ENCODE measurements at places on chromosomes 7 and 10.

DNA sequence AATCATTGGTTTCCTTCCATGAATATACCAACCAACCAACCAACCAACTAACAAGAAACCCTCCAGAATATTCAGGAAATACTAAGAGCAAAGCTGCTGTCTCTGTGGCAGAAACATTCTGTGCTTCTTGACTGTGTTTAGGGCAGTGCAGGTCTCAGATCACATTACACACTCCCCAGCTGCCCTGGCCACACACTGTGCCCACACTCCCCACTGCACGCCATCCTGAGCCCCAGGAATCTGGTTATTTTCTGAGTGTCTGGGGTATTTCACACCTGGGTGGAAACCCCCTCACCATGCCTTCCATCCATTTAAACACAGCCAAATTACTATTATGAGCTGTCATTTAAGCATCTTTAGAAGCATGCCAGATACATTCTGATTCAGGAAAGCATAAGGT lies 183.7 kb upstream of the ANK3 start:
- DNase-seq = no peak

- DNase-seq = no peak
These were observed 3.2 kb downstream of the ITPRIP start for GRCh38 chr10:104334965-104335650.

DNA sequence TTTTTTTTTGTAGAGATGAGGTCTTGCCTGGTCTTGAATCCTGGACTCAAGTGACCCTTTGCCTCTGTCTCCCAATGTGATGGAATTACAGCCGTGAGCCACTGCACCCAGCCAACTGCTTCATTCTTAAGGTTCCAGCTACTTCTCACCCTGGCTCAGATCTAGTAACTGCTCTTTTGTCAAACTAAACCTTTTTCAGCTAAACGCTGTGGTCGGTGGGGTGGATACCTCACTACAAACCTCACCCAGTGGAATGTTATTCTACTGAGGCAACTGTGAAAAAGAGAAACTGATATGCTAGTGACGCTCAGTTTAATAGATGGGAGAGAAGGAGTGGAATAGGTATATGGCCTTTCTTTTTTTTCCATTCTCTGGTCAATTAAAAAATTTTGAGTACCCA lies 1.7 kb upstream of the MRLN start:
- DNase-seq = no peak

GRCh38 chr7:128035712-128036111 lies 4.5 kb upstream of the LRRC4 start:
- peak; percentile 25 for DNase-seq

- no peak for DNase-seq
These were observed 140.5 kb downstream of the CAMK1D start for GRCh38 chr10:12489806-12490205.

- peak; percentile 41 for DNase-seq
These were observed 282.1 kb downstream of the KCND2 start for GRCh38 chr7:120554960-120555571.

GRCh38 chr7:123846217-123846891 lies 1.4 kb downstream of the HYAL4 start:
- no peak for DNase-seq

- no peak for DNase-seq
These were observed 132.6 kb upstream of the NAMPT start for GRCh38 chr7:106417273-106417902.

DNA sequence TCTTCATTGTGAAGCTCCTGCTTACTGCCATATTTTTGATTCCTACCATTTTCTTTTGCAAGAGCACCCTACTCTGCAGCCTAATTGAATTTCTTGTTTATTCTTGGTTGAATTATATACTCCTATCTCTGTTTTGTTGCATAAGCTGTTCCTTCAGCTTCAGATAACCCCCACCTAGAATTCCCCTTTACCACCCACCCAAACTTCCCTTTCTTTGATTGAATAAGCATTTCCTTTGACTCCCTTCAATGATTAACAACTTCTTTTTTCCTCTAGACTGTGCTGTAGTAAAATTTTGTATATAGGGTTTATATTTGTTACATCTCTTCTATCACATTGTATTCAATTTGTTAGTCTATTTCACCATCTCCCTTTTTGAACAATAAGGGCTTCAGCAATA lies 168.1 kb downstream of the GPR37 start:
- DNase-seq = no peak

DNA sequence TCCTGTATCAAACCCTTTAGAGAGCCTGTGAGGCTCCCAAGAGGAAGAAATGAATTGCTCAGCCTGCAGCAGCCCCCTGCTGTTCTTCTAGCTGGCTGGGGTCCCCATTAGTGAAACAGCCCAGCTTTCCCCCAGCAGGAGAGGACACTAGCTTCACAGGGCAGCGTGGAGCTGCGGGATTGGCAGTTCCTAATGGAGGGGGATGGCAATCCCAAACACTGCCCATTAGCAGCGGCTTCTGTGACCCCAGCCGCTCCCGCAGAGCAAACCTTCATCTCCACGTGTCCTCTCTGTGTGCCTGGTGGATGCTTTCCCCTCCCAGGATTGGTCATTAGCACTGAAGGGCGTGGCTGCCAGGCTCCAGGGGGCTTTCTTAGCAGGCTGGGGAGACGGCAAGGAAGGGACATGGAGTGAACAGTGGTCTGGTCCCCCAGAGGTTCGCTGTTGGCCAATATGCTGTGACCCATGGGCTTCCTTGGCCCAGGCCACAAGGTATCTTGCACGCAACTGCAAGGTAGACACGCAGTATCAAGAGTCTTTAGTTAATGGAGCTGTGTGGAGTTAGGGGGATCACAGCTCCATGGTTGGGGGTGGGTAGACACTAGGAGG lies 322.5 kb upstream of the ZMIZ1 start:
- no peak for DNase-seq

DNA sequence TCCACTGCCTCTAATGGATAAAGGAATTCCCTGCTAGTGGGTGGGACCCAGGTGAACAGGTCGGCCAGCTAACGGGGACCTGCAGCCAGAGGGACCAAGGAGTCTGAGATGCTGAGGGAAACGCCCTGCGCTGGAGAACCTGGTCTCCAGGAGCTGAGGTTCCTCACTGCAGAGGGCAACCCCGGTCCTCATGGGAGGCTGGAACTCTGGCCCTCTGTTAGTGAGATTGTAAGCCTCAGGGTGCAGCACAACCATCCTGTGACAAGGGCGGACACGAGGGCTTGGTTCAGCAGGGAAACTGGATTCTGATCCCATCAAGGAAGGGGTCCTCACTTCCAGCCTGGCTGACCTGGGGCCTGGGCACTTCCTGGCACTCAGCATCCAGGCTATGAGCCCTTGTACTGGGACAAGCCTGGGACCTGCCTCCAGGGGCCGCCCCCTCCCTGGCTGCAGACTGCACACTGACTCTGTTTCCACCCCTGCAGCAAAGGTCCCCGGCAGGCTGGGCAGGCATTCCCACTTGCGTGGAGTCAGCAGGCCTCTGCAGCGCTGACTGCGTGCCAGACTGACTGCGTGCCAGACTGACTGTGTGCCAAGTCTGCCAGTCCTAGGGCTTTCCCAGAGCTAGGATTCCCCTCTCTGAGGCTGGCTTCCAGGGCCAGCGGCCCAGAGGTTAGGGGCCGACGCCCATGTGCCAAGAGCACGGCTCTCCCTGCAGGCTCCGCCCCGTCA lies 143.2 kb downstream of the MAPK8 start:
- DNase-seq = peak; percentile 12

- DNase-seq = peak; percentile 52
These were observed 40.5 kb downstream of the PRSS2 start for GRCh38 chr7:142811154-142811737.

GRCh38 chr7:85508642-85509410 lies 322.0 kb upstream of the SEMA3D start:
- DNase-seq = peak; percentile 72

- DNase-seq = no peak
These were observed 566.5 kb downstream of the DNAJB6 start for GRCh38 chr7:157903296-157903695.

DNA sequence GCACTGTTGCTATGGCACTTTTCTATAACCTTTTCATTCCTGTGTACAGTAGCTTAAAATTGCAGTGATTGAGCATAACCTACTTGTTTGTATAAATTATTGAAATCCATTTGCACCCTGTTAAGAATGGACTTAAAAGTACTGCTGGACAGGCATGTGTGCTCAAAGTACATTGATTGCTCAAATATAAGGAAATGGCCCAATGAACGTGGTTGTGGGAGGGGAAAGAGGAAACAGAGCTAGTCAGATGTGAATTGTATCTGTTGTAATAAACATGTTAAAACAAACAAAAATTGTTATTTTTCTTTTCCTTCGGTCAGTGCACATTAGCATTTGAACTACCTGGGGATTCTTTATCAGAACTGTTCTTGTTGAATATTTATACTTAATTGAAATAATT lies 57.1 kb upstream of the BAMBI start:
- DNase-seq = no peak

DNA sequence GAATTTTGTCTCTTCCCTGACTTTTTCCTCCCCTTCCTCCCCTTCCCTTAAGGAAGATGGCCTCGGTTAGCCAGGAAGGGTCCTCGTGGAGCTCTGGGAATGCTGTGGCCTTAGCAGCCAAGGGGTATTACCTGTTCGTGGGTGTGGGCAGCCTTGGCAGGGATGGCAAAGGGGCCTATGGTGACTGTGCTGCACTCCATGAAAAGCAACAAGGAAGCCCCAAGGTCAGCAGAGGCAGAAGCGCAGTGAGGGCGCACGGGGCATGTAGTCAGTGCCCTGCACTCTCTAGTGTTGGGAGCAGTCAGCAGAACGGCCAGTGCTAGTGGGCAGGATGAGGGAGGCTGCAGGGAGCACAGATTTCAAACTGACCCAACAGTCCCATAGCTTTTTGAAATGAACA lies 191.8 kb downstream of the ADARB2 start:
- no peak for DNase-seq

DNA sequence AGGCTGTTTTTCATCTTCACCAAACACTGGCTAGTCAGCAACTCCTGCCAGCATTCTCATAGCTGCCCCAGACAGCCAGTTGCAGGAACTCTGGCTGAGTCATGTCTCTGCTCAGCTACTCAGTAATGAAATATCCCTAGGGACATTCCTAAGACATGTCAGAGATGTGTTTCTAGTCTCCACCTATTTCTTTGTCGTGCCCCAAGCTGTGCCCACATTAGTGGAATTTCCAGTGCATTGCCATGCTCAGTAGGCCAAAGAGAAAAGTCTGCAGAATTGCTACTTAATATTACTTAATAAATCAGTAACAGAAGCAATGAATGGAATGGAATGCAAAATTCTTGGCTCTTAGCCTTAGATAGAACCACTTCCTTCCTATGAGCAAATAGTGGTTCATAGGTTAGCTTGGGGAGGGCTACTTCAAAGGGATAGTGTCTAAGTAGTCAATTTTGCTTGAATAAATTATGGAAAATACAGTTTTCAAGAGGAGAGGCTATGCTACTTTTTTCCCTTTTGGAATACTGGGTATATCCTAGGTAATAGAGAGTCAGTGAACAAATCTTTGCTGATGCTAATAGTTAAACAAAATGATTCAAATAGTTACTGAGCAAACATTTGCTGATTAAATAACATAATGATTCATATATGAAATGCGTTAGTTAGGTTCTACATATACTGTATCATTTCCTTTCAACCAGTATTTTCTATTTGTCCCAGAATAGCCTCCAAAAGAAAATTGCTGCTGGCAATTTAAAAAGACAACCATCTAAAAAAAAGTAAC lies 23.6 kb upstream of the SEMA3C start:
- peak; percentile 94 for DNase-seq

DNA sequence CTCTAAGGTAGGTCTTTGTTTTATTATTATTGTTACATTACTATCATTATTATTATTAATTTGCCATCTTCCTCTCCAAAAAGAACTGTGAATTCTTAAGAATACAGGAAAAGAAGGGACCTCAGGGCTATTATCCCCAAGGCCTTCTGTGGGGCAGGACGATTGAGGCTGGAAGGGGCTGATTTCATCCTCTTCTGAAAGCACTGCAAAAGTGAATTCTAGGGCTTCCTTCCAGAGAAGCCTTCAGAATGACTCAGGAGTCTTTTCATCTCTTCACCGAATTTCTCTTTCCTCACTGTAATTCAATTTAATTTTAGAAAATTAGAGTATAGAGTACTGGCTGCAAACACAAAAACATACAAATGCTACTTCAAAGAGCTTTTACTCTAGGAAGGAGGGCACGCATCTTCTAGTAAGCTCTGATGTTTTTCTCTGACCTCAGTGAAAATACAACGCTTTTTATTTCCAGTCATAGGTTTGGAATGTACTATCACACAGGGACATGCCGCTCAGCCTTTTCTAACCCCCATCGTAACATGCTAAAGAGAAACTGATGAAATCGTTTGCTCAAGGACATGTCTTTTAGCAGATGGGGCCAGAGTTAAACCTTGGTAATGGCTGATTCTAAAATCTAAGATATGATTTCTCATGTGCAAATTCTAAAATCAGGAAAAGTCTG lies 280.2 kb upstream of the PITRM1 start:
- peak; percentile 63 for DNase-seq

DNA sequence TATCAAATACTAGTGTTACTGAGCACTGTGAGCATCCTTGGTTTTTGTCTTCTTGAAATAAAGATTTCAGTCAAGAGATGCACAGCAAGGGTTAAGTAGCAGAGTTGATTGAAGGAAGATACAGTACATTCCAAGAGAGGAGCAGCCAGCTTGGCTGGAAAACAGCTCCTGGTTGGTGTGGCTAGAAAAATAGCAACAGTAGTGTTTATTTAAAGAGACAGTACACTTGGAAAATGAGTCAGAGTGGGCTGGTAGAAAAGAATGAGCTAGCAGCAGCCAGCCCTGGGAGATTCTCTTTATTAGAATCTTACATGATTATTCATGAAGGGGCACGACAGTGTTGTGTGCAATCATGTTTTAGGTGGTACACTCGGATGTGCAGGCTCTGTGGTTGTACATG lies 1016.4 kb upstream of the SORCS1 start:
- peak; percentile 40 for DNase-seq

DNA sequence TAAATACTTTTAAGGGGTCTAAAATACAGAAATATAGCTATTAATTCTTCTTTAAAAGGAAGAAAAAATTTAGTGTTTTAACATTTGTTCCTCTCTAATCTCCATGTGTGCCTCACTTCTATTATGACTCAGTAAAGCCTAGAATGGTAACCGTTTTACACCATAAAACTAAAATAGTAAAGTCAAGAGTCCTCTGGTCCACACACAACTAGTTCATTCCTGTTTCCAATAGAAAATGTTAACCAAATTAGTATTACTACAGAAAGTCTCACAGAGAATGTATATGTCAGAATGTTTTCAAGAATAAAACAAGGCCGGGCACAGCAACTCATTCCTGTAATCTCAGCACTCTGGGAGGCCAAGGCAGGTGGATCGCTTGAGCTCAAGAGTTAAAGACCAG lies 55.8 kb downstream of the CNOT4 start:
- DNase-seq = no peak

DNA sequence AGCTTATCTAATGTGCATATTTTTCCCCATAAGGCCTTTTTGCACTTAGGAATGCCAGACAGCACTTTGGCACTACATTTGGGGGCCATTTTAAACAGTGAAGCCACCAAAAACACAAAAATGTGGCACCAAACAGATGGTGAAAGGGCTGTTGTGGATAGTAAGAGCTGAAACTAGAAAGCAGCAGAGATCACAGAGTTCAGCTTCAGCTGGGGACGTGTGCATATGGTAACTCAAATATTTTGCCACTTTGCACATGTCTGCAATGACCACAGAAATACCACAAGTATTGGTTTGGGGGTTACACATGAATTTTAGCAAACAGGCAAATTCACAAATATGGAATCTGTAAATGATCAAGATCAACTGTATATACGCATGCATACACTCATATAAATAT lies 72.8 kb downstream of the PODXL start:
- DNase-seq = no peak

Data from AG20443 (cell line).